Choroid plexus epithelial cell (primary cell): ENCODE measurements at places on chromosomes 12 and 14.
A peak's percentile ranks its signal among the peaks of the same experiment; 100 is the strongest.

DNA sequence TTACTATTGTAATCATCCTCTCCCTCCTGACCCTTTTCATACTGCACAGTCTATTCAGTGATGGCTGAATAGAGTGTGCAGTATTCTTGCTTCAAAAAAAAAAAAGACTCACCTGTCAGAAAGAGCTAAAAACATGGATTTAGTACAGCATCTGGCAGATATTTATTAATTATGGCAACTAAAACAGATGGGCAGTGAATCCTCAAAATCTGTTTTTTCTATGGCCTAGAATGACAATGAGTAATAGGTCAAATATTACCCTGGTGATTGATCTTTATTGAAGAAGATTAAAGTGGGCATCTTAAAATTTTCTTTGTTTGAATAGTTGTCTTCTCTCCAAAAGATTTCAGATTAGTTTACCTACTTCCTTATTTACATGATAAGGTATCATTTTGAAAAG, 543.6 kb downstream of the FOXG1 start:
- no peak for DNase-seq

DNA sequence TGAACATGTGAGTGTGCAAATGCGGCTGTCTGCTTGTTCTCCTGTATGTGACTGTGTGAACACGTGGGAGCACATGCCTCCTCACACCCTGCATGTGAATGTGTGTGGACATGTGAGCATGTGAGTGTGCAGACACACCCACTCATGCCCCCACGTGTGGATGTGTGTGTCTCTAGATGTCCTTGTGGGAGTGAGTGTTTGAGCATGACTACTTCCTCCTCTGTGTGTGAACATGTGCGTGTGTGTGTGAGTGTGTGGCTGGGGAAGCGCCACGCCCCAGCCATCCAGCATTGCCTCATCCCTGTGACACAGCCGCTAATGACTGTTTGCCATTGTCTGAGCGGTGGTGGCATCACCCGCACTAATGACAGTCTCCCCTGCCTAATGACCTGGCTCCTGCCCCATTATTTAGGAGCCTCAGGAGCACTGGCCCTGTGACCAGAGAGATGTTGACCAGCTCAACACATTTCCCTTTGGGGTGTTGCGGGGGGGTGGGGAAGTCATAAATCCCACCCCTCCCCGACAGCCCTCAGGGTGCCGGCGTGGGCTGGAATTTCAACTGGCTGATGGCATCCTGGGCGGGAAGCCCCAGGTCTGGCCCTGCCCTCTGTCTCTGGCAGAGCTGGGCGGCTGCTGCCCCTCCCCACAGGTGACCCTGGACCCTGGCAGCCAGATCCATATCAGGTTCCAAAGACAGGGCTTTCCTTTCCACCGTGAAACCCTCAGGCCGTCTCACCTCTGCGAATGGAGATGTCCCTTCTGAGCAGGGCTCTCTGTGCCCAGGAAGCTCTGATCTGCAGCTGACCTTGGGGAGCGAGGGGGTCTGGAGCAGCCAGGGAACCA, 11.5 kb upstream of the KRT80 start:
- DNase-seq, result no peak

GRCh38 chr12:20272161-20272560, 96.2 kb upstream of the PDE3A start:
- no peak for DNase-seq

- peak; percentile 35 for DNase-seq
Observed at GRCh38 chr12:91100906-91101305, 10.4 kb downstream of the LUM start.

- peak; percentile 65 for DNase-seq
Observed at GRCh38 chr12:118188690-118189371, 52.9 kb downstream of the PEBP1 start.

- peak; percentile 79 for DNase-seq
Observed at GRCh38 chr12:54201001-54201794, 12.4 kb upstream of the SMUG1 start.

- DNase-seq, result no peak
Observed at GRCh38 chr12:51496895-51497294, 72.3 kb downstream of the SLC4A8 start.

DNA sequence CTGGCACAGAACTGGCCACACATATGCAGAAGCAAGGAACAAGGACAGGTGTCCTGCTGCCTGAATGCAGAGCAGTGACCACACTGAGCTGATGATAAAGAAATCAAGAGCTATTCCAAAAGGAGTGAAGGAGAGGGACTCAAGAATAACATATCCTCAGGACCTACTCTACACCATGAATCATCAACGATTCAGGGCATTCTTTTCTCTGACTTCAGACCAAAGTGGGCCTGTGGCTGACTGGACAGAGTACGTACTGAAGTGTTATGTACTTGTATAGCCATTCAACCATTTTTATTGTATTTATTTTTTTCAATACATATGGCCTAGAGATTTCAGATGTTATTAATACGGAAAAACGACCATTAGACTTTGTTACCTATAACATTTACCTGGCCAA, 177.5 kb upstream of the TMTC1 start:
- DNase-seq, result peak; percentile 36
